Amniotic stem cell (primary cell): ENCODE measurements at places on chromosomes 2 and 18.

DNA sequence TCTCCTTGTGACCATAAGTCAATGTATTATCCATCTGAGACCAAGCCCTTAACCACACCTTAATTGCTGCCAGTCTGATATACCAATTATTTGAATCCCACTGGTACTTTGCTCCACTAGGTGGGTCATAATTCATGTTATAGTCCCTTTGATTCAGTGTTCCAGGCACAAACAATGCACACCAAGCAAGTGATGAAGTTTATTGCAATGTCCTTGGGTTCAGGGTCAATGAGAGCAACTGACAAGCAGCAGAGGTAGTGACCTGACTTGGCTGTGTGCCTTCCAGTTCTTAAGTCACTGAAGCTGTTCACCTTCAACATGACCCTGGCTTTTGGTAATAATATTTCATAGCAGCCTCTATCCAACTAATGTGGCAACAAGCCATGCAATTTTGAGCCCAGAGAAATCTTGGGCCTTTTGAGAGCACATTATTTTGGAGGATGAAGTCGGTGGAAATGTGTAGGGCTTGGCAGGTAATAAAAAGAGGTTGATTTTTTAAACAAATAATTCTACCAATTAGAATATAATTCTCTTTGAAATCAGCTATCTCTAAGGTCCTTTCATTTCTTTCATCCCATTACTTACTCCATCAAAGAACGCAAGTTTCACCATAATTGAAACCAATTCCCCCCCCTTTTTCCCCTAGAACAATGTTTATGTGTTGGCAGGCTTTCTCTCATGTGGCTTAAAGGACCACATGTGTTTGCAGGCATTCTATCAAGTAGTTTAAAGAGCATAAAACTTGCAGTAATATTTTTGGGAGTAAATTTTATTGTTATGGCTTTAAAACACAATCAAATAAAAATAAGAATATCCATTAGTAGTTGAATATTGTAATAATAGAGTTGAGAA lies 3.1 kb upstream of the CPO start:
- DNase-seq = no peak

DNA sequence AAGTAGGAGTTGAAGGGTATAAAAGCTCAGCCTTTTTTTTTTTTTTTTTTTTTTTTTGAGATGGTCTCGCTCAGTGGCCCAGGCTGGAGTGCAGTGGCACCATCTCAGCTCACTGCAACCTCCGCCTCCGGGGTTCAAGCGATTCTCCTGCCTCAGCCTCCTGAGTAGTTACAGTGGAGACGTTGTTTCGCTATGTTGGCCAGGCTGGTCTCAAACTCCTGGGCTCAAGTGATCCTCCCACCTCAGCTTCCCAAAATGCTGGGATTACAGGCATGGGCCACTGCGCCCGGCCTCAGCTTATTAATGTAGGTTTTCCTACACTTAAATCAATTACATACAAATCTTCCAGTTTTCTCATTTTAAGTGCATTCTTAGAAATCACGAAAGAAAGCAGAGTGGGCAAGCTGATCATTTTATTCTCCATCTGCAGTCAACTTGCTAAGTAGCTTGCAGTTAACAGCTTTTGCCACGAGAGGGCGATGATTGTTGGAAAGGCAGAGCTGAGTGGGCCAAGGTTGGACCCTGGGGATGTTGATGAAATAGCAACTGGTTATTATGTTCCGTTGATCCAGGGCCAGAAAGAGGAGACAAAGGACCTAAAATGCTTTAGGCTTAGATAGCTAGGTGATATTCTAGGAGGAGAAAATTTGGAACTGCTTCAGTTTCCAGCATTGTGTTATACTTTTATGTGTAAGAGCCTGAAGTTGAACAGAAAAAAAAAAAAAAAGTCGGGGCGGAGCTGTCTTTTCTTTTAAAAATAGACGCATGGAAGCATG lies 234.4 kb upstream of the EPAS1 start:
- peak; percentile 82 for DNase-seq

- no peak for DNase-seq
Measured at GRCh38 chr18:2485983-2486382, 85.3 kb downstream of the METTL4 start.

DNA sequence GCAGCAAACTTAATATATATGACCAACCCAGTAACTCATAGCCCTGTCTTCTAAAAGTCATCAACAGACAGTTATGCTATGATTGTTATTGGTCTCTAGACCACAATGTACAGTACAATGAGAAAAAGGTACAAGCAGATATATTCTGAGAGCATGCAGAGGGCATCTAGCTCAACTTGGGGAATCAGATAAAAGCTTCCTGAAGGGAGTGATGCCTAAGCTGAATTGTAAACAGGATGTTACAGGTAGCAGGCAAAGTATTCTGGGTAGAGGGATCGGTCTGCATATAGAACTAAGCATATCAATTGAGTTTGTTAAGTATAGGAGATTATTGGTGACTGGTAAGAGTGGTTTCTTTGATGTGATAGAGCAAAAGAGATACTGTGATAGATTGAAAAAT lies 30.3 kb downstream of the ME2 start:
- DNase-seq = no peak

GRCh38 chr2:37802899-37803379 lies 122.1 kb upstream of the RMDN2 start:
- DNase-seq = peak; percentile 96

DNA sequence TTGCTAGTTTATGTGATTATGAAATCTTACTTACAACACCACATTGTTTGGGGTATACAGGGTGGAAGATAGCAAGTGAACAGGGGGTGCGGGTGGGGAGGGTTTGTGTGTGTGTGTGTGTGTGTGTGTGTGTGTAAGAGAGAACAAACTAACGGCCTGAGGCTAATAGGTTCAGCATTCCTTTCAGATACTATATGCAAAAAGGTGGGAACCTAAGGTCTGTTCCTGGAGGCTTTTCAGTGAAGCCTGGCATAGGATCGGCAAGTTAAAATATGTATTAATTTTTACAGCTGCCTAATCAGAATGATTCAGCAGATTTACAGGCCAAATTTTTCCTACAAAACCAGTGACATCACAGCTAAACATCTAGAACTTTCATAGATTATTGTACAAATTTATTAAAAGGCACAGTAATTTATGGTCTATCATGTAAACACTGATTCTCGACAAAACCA lies 7.6 kb upstream of the SPDYA start:
- no peak for DNase-seq

GRCh38 chr2:101614127-101614759 lies 83.3 kb upstream of the MAP4K4 start:
- DNase-seq = no peak

DNA sequence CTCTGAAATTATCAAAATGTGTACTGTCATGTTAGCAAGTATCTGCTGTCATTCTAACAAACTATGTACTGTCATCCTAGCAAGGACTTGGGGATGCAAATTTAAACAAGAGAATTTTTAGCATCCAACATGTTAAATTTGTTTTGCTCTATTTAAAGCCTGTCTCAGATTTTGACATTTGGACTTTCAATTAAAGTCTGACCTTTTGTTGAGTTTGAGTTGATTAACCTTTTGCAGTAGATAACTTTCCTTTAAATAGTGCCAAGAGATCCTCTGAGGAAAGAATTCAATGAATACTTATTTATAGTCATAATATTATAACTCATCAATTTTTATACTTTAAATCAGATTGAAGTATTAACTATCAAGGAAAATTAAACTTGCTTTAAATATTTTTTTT lies 80.2 kb downstream of the TDRD15 start:
- DNase-seq = no peak

- peak; percentile 10 for DNase-seq
Measured at GRCh38 chr2:75403991-75404428, 156.7 kb downstream of the EVA1A start.

GRCh38 chr2:197883354-197884032 lies 79.1 kb downstream of the PLCL1 start:
- DNase-seq = no peak

DNA sequence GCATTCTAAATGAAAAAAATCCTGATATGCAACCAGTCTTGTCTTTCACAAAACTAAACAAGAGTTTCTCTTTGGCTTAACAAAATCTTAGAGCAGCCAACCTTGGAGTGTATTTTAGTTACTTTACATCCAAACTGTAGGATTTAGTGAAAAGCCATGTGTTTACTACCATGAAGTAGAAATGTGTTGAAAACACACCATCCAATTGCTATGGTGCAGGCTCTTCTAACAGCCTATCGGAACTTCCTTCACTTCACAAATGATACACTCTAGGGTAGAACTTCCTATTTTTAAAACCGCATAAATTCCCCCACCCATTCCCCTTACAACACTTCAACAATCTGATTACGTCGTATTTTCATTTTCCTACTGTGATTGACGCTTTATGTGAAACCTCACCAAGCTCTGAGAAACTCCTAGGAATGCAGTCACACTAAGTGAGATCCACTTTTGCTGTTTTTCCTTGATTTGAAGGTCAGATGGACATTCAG lies 74.4 kb upstream of the MAP4K4 start:
- DNase-seq = no peak

DNA sequence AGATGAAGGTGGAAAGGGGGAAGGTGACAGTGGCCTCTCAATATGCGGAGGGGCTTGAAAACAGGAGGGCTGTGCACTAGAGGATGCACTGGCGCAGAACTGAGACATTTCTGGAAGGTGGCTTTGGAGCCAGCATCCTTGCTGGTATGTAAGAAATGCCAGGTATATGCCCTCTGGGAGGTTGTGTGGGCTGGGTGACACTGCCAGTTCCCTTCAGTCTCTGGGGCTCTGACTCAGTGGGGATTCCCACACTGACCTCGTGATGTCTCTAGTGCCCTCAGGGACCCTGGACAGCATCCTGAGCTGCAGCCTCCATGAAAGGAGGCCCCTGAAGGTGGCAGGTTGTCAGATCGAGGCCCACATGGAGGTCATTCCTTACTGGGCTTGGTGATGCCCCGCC lies 74.0 kb downstream of the AGAP1 start:
- DNase-seq = no peak
